ENCODE measurements at places on chromosomes 7 and 10.

- DNase-seq, result no peak
Measured at GRCh38 chr10:12690525-12691126, 310.9 kb downstream of the CCDC3 start.

DNA sequence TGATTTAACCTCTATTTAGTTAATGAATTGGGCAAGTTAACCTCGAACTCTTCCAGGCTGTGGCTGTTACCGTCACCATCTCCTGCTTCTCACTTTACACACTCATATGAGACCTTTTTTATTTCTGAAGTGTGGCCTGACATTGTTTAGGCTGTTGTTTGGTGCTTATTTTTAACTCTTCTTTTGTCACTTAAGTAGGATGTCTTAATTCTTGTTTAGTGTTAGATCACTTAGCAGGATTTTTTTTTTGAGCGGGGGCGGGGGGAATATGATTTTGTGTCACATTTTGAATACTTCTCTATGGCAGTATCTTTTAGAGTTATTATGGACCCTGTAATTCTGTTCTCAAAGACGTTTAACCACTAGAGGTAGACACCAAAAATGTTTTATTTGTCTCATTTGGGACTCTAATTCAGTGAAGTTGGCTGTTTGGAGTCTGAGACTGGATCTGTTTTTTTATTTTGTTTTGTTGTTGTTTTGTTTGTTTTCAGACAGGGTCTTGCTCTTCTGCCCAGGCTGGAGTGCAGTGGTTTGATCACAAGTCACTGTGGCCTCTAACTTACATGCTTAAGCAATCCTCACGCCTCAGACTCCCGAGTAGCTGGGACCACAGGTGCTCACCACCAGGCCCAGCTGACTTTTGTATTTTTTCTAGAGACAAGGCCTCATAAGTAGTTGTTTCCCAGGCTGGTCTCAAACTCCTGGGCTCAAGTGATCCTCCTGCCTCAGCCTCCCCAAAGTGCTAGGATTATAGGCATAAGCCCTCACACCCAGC lies 73.5 kb downstream of the CUX1 start:
- DNase-seq, result no peak

GRCh38 chr7:80634505-80634904 lies 3.9 kb upstream of the CD36 start:
- DNase-seq, result no peak

GRCh38 chr10:69766161-69766910 lies 35.4 kb upstream of the COL13A1 start:
- no peak for DNase-seq

GRCh38 chr10:17479822-17480221 lies 25.4 kb upstream of the ST8SIA6 start:
- DNase-seq, result no peak

- no peak for DNase-seq
Measured at GRCh38 chr7:154743206-154743605, 259.7 kb downstream of the PAXIP1 start.

DNA sequence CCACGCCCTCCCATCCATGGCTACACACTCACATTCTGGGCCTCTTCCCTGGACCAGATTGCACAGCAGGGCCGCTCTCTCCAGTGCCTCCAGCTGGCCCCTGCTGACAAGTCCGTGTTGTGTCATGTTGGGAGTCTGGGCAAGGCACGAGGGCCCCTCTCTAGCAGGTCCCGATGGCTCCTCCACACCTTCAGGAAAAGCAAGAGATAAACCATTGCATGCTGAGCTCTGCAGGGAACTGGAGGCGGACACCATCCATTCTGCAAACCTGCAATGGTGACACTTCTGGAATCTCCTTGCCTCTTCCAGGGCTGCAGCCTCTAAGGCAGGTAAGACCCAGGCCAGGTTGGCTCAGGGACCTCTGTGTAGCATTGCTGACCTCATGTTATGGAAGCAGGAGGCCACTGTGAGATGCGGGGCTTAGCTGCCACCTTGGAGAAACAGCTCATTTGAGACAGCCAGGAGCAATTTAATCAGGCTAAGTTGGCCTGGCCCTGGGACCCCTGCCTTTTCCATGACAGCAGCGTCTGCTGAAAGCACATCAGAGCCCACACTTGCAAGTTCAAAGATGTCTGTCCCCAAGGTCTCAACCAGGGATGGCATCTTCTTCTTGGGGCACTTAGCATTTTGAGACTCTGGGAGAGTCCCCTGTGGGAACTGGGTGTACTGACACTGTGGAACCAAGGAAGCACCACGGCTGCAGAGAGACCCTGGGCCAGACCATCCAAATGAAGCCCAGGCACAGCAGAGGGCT lies 34.2 kb upstream of the LEP start:
- DNase-seq, result no peak

DNA sequence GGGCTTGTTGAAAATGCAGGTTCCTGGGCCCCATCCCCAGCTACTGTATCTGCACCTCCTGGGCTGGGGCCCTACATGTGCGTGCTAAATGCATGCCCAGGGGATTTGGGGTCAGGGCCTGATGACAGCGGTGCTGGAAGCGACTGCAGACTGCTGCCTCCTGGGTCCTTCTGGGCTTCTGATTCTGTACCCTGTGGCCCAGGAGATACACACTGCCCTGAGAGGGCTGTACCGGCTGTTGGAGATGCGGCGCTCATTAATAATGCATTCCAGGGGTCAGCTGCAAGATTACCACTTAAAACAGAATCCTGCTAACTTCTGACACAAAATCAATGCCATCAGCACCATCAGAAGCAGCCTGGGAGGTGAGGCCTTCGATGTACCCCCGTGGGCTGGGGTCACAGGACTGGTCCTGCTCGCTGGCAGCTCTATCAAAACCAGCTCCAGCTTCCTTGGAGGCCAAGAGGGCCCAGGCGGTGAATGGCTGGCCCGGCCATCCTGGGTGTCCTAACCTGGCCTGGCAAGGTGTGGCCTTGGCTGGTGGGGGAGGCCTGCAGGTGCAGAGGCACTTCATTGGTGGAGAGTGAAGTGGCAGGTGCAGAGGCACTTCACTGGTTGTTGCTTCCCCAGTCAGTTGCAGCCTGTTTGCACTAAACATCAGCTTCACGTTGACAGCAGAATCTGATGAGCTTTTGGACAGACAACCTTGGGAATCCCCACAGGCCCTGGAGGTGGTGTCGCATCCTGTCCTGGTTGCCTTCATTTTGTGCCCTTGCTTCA lies 79.2 kb downstream of the GLRX3 start:
- DNase-seq, result no peak

- no peak for DNase-seq
Measured at GRCh38 chr7:51010534-51010933, 227.8 kb upstream of the GRB10 start.

GRCh38 chr7:157856873-157857577 lies 520.2 kb downstream of the DNAJB6 start:
- no peak for DNase-seq

DNA sequence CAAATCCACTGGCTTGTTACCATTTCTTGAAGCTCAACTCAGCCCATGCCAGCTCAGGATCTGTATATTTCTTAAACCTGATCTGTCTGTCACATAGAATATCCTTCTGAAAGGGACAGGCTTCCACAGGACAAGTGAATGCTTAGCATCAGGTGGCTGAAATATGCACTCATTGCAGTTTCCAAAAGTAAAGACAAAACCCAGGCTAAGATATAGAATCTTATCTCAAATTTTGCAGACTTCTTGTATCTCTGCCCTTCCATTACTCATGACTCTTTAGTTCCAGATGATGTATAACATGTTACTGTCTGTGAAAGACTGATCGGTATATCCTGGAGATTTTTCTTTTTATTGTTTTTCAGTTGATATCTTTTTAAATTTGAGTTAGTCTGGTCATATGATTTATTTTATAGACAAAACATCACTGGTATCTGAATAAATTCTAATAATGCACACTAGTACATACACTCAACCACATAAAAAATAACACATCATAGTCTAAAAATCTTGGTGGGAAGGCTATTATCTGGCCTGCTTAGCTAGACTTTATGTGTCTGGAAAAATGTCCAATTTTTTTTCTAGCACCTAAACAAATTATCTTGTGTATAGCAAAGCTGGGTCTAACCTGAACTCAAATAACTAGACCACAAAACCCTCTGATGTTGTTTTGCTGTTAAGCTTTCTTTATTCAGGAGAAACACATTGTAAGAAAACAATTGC lies 182.6 kb downstream of the ADAM12 start:
- DNase-seq, result no peak

- no peak for DNase-seq
Measured at GRCh38 chr10:100977436-100977835, 8.1 kb downstream of the SEMA4G start.

- DNase-seq, result no peak
Measured at GRCh38 chr7:148927123-148928045, 43.3 kb upstream of the EZH2 start.

DNA sequence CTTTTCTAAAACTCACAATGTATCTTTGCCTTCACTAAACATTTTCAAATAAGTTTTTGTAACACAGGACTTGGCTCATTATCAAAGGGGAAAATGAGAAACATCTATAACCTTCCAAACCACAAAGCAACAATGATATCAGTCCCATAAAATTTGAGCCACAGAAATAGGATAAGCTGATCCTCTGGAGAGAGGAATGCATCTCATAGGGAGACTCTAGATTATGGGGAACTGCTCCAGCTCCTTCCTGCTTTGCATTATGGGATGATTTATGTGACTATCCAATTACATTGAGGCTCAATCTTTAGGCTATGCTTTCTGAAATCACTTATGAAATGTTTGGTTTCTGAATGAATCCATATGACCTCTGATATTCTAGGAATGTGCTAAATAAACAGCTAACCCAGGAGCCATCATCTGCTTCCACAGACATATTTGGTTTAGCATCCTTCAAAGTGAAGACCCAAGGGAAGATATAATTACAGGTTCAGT lies 70.4 kb downstream of the CUBN start:
- DNase-seq, result no peak

- DNase-seq, result no peak
Measured at GRCh38 chr10:43230909-43231522, 35.8 kb downstream of the RASGEF1A start.

DNA sequence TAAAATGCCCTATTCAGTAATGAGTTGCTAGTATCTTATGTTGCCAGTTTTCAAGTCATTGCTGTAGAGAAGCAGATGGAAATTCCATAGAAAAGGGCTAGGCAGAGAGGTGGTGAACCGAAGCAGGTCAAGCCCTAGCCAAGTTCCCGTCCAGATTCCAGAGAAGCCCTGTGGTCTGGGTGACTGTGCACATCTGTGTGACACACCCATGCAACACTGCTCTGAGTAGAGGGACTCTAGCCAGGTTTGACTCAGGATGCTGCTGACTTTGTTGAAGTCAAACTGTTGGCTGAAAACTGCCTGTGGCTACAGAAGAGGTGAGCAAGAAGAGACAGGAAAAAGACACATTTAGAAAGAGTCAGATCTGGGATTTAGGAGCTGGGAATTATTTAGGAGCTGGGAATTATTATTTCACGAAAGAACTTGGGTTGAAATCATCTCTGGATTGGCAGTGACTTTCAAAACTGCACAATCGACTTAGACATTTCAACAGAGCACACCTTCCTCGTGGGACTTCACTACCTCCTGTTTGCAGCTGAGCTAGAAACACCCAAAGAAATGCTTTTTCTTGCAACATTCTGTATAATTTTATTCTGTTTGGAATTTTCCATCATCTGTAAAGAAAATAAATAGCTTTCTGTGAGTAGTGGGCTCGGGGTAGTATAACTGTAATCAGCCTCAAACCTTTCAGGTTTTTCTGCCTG lies 149.1 kb upstream of the PRKCQ start:
- no peak for DNase-seq

DNA sequence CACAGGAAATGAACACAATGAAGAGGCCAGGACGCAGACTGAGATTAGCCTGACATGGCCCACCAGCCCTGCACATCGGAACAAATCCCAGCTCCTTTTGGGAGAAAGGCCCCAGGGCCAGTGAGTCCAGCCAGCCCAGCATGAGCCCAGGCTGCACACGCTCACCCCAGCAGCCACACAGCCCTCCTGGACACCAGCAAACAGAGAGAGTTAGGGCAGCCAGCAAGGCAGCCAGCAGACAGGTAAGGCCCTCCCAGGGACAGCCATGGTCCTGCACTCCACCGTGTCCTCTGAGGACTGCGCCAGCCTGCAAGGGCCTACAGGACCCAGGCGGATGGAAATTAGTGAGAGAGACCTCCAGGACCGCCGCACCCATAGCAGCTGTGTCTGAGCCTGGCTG lies 8.1 kb upstream of the GRID1 start:
- DNase-seq, result no peak

DNA sequence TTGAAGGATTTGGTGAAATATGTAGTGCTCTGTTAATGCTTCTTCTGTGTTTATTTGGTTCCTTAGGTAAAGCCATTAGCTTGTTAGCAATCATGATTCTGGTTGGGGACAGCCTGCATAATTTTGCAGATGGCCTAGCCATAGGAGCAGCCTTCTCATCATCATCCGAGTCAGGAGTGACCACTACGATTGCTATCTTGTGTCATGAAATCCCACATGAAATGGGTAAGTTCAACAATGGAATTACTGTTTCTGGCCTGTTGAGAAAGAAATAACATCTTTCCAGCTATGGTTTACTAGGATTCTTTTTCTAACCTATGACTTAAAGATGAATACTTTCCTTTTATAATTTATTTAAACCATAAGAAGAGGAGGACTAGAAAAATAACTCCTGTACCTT lies 48.9 kb downstream of the SLC39A12 start:
- DNase-seq, result no peak

DNA sequence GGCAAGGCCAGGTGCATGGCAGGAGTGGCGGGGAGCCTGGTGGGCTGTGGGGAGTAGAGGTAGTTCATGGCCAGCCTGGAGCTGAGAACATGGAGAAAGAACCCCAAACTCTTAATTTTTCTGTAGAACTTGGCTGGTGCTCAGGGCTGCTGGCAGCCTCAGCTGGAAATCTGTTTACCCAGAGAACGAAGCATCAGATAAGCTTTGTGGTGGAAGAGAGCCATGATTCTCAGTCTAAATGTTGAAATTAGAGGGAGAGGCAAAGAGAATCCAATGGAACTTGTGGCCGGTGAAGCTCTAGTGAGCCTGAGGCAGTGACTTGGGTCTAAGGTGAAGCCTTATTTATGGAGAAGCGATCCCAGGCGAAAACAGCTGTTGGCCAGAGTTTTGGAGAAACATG lies 126.4 kb downstream of the CCDC3 start:
- DNase-seq, result no peak

- DNase-seq, result no peak
Measured at GRCh38 chr10:93471110-93471651, 11.0 kb downstream of the MYOF start.

- DNase-seq, result no peak
Measured at GRCh38 chr10:92834986-92835385, 13.3 kb upstream of the EXOC6 start.

GRCh38 chr10:630581-631073 lies 58.8 kb downstream of the DIP2C start:
- DNase-seq, result no peak

- DNase-seq, result no peak
Measured at GRCh38 chr10:79244841-79245504, 102.3 kb upstream of the PPIF start.

GRCh38 chr7:21383227-21384220 lies 44.4 kb upstream of the SP4 start:
- no peak for DNase-seq

- no peak for DNase-seq
Measured at GRCh38 chr10:114953047-114953446, 15.1 kb downstream of the TRUB1 start.
